ENCODE measurements at places on chromosomes 11 and 22.

DNA sequence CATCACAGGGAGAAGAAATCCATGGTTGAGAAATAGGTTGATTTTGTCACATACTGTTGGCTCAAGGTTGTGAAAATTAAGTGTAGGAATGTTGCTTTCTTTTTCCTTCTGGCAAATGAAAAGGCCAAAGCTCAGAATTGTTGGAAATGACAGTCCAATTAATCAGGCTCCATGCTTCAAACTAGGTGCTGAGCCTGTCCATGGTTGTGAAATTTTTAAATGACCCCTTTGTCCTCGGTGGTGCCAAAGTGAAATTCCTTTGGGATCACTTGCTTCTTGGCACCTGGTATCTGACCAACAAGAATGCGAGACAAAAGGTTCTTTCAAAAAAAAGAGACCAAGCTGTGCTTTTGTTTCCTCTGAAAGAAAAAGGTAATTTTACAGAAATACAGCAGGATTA, 451.9 kb downstream of the ETS1 start:
- DNase-seq, result no peak

DNA sequence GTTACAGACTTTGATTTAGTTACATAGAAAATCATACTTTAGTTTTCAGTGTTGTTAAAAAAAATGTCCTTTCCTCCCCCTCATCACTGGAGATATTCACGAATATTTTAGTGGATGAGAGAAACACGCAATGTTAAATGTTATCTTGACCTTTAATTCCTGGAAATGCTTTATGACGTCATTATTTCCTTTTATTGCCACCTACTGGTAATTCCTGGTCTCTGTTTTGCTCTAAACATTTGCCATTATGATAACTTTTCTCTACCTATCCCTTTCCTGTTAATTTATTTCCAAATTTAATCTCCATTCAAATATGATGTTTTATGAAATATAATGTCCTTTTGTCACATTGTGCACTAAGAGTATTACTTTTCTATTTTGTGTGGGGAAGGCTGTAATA, 770.6 kb downstream of the FAM181B start:
- DNase-seq, result no peak

GRCh38 chr11:2311353-2312133, 9.7 kb downstream of the TSPAN32 start:
- DNase-seq, result no peak

DNA sequence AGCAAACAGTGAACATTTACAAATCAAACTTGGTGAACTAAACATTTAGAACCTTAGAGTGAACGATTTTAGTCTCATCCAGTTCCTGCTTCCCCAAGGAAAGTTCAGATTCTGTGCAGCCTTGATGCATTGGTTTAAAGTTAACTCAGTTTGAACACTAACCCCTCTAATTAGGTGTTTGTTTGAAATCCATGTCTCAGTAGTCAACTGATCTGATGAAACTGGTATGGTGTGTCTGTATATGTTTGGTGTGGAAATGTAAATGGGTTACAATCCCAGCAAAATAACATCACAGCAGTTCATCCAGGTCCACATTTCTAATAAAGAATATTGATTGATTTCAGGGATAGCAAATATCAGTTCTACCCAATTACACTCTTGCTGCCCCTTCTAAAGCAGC, 532.0 kb downstream of the NTM start:
- no peak for DNase-seq

- DNase-seq, result no peak
Observed at GRCh38 chr11:22189660-22190059, 3.2 kb upstream of the ANO5 start.

- DNase-seq, result no peak
Observed at GRCh38 chr11:110795112-110795624, 82.9 kb upstream of the ARHGAP20 start.

GRCh38 chr11:9617940-9618339, 44.5 kb downstream of the WEE1 start:
- DNase-seq, result no peak

GRCh38 chr11:116065191-116065895, 561.1 kb upstream of the CADM1 start:
- no peak for DNase-seq

GRCh38 chr22:21939461-21939913, 13.2 kb downstream of the PPM1F start:
- no peak for DNase-seq

DNA sequence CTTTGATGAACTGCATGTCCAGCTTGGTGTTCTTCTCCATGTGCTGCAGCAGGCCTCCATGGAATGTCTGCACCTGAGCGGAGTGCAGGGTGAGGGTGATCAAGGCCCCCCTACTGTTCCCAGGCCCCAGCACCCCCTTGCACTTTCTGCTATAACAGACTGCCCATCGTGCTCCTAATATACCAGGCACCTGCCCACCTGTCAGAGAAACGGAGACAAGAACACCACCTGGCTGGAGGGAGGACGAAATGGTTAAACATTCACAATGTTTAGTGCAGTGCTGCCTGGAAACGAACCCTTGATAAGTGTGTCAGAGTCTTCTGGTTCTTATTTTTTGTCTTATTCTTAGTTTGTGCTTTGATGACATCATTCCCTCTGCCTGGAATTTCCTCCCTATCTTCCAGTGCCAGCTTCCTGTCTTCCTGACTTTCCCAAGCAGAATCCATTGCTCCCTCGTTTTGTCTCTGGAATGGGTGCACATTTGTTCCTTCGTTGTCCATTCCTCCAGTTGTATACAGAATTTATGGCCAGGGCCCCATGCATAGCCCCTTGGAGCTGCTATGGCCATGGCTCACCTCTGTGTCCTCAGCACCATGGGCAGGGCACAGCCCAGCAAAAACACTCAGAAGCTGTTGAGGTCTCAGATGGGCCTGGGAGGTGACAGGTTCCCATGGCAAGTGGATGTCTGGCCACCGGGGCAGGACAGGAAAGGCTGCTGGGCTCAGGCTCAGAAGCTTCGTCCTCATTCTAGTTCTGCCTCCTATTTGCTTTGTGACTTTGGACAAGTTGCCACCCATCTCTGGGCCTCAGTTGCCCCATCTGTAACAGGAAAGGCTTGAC, 11.9 kb downstream of the BAIAP2L2 start:
- DNase-seq, result no peak

DNA sequence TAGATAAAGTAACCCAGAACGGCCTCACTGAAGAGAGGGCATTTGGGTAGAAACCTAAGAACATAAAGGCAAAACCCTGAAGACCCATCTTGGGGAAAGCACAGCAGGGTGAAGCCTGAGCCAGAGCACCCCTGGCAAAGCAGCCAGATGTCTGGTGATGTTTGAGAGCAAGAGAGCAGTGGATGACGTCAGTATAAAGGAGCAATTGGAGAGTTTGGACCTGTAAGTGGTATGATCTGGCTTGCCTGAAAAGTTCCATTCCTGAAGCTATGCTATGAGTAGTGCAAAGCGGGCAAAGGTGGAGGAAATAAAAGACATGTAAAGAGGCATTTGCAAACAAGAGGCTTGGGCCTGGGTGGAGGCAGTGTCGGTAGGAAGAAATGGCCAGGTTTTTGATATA, 167.8 kb downstream of the MSANTD4 start:
- no peak for DNase-seq

GRCh38 chr11:11010624-11011127, 152.8 kb upstream of the ZBED5 start:
- peak; percentile 33 for DNase-seq

GRCh38 chr11:19573666-19574065, 139.0 kb upstream of the NAV2 start:
- no peak for DNase-seq

DNA sequence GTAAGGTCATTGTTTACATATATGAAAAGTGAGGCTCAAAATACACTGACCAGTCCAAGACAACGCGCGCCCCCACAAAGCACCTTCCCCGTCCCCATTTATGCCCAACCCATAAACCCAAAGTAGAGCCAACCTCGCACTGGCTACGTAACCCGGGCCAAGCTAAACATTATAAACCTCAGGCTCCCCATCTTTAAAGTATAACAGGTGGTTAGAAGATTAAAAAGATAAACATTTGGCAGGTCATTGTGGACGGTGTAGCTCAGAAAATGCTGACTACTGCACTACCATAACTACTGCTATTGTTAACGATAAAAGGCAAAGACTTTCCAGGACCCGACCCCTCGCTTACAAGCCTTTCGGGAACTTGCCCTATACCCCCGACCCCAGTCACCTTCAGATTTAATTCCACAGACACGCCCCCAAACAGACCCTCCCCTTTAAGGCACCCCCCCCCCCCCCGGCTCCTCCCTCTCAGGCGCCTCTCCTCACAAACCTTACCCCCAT, 470 bp downstream of the NUMA1 start:
- peak; percentile 72 for DNase-seq

GRCh38 chr11:125320347-125321076, 156.0 kb downstream of the PKNOX2 start:
- no peak for DNase-seq

DNA sequence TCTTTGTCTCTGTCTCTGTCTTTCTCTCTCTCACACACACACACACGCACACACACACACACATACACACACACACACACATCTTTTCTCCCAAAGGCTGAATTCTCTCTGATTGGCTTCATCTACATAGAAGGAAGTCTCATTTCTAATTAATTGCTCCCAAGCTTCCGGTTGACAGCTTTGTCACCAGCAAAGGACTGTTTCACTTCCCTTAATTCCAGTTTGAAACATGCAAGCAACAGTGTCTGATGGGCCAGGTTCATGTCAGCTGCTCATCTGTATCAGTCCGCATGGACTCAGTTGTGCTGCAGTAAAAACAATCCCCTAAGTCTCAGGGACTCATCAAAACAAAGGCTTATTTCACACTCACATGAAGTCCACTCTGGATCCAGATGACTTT, 16.2 kb upstream of the PVALB start:
- DNase-seq, result no peak

DNA sequence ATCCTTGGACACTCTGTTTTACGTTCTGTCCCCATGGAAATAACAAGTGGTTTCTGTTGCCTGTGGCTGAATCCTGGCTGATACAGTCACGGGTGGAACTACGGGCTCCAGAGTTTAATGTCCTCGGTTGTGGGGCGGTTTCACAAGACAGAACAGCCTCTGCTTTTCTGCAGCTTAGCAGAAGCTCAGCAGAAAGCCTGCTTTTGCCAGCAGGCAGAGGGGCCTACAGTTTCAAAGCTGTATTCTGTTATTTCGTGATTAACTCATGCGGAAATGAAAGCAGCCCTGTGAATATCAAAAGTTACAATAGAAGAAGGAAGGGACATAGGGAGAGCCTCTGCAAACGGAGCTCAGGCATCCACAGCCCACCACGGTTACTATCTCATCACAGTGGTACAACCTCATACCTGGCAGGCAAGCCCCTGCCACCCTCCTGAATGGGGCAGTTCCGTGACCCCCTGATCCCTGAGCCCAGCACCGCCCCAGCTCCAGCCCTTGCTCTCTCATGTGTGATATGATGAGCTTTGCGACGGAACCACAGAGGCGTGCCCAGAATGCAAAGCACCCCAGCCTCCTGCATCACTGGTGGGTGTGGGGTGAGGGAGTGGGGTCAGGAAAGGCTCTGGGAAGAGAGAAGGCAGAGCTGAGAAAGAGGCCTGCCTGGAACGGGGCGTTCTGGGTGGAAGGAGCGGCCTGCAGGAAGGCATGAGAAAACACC, 360.6 kb downstream of the BRD1 start:
- no peak for DNase-seq

GRCh38 chr11:103110391-103110790, 1.2 kb downstream of the DYNC2H1 start:
- DNase-seq, result no peak

- no peak for DNase-seq
Observed at GRCh38 chr11:34731603-34732002, 110.7 kb downstream of the EHF start.

- no peak for DNase-seq
Observed at GRCh38 chr11:64523456-64524157, 67.4 kb upstream of the SLC22A12 start.

DNA sequence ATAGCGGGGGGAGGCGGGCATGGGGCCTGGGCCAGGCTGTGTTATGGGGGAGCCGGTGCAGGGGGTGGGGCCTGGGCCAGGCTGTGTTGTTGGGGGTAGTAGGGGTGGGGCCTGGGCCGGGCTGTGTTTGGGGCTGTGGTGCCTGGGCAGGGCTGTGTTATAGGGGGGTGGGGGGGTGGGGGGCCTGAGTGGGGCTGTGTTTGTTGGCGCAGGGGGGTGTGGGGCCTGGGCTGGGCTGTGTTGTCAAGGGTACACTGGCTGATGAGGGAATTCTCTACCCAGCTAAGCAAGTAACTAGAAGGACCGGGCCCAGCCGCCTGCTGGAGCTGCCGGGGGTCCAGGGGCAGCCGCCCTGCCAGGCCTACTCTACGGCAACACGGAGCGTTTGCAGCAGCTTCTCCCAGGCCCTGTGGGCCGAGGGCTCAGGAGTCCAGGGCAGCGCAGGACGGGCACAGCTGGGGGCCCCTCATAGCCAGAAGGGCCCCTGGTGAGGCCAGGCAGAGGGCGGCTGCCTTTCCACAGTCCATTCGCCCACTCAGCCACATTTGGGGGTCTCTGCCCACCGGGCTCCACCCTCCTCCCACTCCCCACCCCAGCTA, 10.1 kb upstream of the PIM3 start:
- no peak for DNase-seq

DNA sequence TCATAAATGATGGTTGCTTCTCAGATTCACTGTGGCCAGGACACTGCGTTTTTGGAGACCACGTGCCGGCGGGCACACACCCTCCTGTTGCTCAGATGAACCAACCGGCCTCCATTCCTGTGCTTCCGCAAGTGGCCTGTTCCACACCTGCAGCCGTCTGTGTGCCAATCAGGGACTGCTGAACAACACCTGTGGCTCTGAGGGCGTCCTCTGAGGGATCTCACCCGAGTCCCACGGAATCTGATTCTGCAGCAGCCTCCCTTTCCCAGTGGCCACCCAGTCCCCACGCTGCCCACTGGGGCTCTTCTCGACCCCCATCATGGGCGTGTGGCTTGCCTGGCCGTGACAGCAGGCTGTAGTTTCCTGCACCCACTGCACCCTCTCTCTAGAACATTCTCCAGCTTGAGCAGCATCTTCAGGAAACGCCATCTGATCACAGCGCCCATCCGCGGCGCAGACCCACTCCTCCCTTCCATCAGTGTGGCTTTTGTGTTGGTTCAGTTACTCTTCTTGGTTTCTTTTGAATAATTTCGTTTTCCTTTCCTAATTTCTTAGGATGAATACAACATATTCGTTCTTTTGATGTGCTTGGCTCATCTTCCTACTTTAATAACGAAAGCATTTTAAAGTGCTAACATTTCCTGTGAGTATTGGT, 100.3 kb upstream of the SLC22A12 start:
- DNase-seq, result no peak

- no peak for DNase-seq
Observed at GRCh38 chr22:39214006-39214382, 30.8 kb downstream of the PDGFB start.

DNA sequence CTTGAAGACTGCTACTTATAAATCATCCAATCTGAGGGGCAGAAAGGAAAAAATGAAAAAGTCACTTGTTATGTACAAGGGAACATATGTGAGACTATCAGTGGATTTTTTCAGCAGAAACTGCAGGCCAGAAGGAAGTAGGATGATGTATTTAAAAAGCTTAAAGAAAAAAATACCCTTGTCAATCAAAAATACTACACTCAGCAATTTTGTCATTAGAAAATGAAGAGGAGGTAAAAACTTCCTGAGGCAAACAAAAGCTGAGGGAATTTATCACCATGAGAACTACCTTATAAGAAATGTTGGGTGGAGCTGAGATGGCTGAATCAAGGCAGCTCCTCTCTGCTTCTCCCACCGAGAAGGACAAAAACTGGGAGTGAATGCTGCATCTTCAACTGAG, 21.1 kb downstream of the MRGPRX2 start:
- no peak for DNase-seq

GRCh38 chr11:35709376-35709775, 46.8 kb downstream of the TRIM44 start:
- no peak for DNase-seq

- DNase-seq, result no peak
Observed at GRCh38 chr11:78605296-78605695, 30.6 kb upstream of the NARS2 start.

- no peak for DNase-seq
Observed at GRCh38 chr11:105793092-105793491, 183.2 kb downstream of the GRIA4 start.
